HT-29 (cell line): ENCODE measurements at places on chromosomes 1 and 21.

DNA sequence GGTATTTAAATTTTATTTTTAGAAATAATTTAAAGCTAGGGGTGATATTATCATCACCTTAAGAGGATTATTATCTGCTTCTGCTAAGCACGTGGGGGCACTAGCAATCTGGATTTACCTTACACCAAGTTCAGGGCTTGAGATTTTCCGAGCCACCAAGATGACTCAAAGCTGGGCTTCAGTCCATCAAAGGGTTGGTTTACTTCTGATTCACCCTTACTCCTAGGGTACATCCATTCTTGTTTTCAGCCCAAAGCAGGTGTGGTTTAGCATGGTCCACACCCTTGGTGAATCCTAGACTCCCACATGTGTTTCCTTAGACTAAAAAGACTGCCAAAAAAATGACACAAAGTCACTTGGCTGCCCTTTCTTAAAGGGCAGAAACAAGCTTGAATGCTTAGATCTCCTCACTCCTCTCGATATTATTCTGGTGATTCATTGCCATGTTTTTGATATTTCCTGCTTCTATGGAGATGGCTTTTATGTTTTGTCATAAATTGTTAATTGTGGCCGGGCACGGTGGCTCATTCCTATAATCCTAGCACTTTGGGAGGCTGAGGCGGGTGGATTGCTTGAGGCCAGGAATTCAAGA lies 9.8 kb upstream of the PRSS38 start:
- no peak for DNase-seq

- DNase-seq = peak; percentile 67
Measured at GRCh38 chr1:162141281-162142054, 72.0 kb downstream of the NOS1AP start.

DNA sequence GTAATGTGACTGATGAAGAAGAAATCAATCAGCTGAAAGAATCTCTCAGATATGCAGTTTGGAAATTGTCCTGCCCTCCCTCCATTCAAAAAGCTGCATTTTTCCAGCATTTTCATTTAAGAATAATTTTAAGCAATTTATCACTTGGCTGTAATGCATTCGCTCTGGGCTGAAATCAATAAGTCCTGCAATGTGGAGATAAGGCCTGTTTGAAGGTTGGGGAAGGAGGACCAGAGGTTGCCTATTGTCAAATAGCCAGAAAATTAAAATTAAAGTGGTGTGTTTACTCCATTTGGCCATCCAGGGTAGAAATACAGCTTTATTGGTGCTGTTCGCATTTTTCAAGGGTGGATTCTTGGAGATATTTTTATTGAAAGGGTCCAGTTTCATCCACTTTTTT lies 187.6 kb upstream of the NFIA start:
- DNase-seq = no peak

DNA sequence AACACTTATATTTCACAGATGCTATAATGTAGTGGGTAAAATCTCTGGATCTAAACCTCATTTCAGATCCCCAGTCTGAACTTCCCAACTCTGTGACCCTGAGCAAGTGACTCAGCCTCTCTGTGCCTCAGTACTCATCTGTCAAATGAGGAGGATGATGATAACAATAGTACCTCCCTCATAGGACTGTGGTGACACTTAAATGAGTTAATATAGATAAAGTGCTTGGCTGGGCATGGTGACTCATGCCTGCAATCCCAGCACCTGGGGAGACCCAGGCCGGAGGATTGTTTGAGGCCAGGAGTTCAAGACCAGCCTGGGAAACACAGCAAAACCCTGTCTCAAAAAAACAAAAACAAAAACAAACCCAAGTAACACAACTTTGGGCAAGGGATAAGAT lies 4.7 kb upstream of the ECE1 start:
- peak; percentile 23 for DNase-seq

DNA sequence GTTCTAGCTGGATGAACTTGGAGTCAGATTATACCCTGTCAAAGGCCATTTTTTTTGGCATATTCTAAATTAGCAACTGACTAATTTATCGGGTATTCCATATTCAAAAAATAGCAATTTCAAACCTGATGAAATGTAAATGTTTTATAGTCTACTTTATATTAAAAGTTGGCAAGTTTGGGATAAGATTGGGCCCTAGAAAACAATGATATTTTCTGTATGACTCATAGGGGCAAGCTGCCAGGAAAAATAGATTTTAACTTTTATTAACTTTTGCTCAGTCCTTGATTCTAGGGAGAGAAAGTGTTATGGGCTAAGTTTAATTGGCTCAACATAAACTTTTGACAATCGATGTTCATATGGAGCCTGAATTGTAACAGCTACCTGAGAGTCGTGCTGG lies 576.9 kb upstream of the B3GALT2 start:
- no peak for DNase-seq

DNA sequence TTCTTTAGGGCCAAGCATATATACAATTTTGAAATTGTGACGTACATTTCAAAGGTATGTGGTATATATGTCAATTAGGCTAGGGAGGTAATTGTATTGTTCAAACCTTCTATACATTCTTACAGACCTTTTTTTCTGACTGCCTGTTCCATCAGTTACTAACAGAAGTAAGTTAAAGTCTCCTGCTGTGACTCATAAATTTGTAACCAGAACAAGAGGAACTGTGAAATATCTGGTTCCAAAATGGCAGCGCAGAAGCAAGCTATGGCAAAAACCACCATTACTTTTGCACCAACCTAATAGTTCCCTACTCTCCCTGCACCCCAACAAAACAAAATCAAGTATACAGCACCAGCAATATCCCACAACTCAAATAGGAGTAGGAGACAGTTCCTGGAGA lies 93.6 kb downstream of the ENAH start:
- no peak for DNase-seq

GRCh38 chr1:236067854-236068454 lies 3.1 kb upstream of the NID1 start:
- no peak for DNase-seq

- no peak for DNase-seq
Measured at GRCh38 chr1:10814312-10814711, 17.9 kb upstream of the CASZ1 start.

GRCh38 chr1:92502247-92502646 lies 15.5 kb upstream of the GFI1 start:
- no peak for DNase-seq

DNA sequence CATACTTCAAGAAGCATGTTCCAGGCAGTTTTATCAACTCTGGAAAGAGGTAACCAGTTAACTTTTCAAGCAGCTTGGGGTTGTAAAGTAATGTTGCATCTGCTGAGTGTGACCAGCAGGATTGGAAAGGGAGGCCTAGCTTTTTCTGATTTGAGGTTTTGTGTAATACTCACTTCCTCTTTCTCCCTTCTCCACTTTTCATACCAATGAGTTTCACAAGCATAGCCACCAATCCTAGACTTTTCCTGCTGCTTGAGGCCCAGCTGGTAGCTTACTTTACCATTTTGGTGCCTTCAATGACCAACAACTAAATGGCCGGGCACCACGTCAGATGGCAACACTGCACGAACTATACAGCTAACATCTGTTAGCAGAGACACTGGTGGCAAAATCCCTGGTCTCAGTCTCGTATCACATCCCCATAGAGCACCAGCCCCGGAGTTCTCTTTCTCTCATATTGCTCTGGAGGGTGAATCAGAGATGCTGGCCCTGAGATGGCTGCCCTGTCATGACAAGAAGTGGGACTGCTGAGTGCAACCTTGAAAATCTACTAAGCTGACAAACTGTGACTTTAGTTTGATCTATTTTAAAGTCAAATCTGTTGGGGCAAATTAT lies 14.8 kb upstream of the GPR88 start:
- no peak for DNase-seq

DNA sequence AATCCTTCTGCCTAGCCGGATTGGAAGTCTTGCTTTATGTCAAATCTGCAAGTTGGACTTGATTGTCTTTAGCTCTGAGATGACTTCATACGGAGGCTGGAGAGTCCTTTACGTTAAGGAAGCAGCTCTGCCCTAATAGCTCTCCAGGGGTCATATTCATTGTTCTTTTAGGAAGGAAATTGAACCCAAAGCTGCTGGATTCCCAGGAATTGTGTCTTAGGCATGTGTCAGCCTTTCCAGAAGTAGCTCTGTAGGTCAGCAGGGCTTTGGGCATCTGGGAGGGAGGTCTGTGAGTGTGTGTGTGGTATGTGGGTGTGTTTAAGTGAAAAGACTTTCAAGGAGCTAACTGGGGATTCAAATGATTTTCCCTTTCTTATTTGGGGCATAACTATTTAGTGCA lies 82.4 kb downstream of the ABCA4 start:
- DNase-seq = no peak

DNA sequence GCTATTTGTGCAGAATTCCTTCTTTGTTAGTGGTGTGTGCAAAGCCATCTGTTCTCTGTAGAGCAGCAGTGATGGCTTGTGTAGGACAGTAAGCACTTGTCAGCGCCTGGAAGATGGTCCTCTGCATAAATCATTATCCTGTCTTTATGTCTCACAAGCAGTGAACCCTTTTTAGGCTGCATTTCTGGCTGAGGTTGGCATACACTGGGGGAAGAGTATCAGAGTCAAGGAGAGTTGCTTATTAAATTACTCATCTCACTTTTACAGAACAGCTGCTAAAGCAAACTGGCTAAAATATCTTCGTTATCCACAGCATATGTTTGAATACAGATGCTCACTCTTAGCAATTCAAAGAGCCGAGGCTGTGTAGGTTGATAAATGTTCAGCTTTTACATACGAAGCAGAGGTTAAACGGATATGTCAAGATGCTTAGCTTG lies 54.6 kb upstream of the NCAM2 start:
- no peak for DNase-seq
